ENCODE measurements at places on chromosomes 16 and 17.

DNA sequence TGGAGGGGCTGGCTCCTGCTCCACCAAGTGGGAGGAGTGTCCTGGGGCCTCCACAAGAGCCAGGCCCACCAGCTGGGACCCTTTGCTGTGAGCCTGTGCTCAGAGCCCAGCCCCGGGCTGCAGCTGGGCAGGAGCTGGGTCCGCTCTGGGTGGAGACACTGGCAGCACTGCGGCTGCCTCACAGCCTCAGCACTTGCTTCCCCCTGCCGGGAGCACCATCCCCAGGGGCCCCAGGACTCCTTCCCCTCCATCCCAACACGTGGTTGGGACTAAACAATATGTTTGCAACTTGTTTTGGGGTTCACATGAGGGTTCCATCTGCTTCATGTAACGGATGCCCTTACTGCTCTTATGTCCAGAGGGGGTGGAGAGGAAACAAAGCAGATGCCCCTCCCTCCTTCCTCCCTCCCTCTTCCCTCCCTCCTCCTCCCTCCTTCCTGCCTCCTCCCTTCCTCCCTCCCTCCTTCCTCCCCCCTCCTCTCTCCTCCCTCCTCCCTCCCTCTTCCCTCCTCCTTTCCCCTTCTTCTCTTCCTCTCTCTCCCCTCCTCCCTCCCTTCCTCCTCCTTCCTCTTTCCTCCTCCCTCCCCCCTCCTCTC lies 16.3 kb upstream of the CBFA2T3 start:
- no peak for DNase-seq

GRCh38 chr16:67672306-67672705 lies 5.7 kb downstream of the C16orf86 start:
- DNase-seq, result no peak

DNA sequence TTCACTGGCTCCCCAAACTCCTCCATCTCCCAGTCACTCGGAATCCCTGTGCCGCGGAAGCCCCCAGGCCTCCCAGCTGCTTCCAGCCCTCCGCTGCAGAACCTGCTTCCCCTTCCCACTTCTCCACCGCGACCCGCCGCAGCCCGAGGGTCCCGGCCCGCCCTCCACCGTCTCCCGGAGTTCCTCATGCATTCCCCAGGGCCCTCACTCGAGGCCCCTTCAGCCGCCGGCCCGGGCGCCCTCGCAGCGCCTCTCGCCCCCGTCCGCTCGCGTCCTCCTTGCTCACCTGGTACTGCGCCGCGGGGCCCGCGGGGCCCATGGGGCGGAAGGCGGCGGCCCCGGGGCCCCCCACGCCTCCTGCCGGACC lies 329 bp downstream of the SMARCD2 start:
- DNase-seq, result no peak

DNA sequence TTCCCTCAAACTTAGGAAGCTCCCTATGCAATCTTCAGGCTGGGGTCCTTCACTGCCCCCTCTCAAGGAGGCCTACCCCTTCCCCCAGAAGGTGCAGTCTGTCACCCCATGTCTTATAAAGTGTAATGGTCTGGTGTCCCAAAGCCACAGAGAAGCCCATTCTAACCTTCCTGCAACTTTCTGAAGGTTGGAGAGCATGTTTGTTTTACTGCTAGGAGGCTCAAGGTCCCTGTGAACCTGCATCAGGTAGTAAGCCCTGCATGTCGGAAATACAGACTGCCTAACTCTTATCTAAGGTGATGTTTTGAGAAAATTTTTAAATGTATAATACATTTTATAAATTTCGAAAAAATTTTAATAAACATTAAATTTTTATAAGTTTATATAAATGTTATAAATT lies 18.3 kb downstream of the ZNF750 start:
- DNase-seq, result no peak

DNA sequence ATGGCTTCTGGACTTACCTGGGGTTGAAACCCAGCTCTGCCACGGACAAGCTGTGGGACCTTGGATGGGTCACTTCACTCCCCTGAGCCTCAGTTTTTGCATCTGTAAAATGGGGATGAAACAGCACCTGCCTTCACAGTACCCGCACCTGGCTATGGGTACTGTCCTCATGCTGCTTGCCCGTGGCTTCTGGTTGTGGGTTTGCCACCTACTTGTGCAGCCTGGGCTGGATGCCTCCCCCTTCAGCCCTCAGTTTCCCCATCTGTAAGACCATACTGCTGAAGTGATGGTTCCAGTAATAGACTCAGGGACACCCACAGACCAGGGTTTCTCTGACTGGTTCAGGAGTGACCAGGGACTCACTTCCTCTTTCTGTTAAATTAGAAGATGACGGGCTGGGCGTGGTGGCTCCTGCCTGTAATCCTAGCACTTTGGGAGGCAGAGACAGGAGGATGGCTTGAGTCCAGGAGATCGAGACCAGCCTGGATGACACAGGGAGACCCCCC lies 9.4 kb downstream of the GLIS2 start:
- DNase-seq, result no peak

DNA sequence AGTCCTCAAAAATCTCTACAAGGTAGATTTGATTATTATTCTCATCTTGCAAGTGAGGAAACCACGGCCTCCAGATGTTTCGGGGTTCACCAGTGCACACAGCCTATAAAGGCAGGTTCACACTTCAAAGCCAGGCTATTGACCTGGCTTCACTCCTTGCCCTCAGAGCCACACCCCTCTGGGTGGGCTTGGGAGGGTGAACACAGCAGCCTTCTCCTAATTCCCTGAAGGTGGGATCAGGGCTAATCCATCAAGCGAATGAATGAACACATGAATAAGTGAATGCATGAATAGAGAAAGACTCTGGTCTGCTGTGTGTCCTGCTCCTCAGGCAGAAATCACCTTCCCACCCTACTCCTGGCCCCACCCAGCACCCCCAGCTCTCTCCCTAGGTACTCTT lies 139.0 kb downstream of the CYLD start:
- no peak for DNase-seq

Data from CD4-positive, alpha-beta T cell treated with Interleukin-15 for 4 hours (primary cell).